OCI-LY7 (cell line): ENCODE measurements at places on chromosomes 12 and 14.

- DNase-seq, result no peak
Measured at GRCh38 chr14:29227631-29228030, 461.0 kb downstream of the FOXG1 start.

GRCh38 chr12:121712190-121712460, 427 bp upstream of the TMEM120B start:
- peak; percentile 48 for DNase-seq

GRCh38 chr12:6199531-6200255, 507 bp upstream of the CD9 start:
- DNase-seq, result no peak

DNA sequence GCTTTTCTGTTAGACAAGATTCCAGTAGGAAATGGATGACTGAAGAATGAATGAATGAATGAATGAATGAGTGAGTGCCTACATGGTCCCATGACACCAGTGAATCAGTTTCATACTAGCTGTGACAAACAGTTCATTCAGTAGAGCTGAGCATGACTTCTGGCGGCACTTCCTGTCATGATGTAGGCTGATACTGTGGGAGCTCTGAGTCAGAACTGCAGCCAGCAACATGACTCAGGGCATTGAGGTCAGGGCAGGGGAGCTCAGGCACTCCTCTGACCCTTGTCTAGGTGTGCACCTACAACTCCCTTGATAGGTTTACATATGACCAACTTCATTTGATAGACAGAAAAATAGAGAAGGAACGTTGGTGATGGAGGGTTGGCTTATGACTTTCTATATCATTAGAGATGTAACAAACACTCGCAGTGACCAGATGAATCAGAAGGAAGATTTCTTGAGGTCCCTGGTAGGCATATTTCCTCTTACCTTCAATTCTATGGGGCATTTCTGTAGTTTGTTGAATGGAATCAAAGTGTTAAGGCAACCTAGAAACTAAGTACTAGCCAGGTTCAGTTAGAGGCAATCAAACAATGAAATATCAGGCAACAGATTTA, 139.3 kb upstream of the ARHGAP5 start:
- peak; percentile 9 for DNase-seq

GRCh38 chr12:120262852-120263747, 2.4 kb downstream of the PXN start:
- no peak for DNase-seq

DNA sequence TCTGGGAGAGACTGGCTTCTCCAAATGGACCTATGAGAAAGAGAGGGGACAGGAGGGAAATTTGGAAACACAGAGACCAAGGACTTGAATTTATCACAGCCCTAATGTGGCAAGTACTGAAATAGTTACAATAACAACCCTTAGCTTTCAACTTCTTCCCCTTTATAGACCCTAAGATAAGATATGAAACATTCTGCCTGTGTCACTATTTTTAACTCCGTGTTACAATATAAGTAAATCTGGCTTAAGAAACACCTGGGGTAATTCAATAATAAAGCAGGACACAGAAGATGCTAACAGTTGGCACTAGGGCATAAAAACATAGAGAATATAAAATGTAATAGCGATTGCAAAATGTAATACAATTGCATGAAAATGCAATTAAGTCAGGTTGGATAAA, 216.4 kb downstream of the NOVA1 start:
- DNase-seq, result no peak

- DNase-seq, result no peak
Measured at GRCh38 chr14:80465546-80466220, 254.4 kb upstream of the DIO2 start.

GRCh38 chr12:28032811-28033537, 60.4 kb upstream of the PTHLH start:
- no peak for DNase-seq
